ENCODE measurements at places on chromosomes 6 and 20.

DNA sequence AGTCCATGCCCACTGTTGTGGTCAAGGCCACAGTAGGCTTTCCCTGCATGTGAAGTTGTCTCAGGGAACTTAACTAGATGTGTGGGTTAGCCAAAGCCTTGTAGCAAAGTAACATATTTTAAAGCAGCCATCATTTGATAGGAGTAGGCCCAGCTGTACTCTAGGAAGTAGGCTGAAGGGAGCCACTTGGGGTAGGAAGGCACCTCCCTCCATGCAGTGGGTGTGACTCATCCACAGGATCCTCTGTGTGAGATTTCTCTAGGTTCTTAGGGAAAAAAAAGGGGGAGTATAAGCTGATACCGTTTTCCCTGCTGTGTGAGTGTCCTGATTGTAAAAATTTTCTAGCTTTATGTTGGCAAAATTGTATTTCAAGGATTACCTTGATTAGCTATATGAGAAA, 44.7 kb downstream of the VAPB start:
- peak; percentile 77 for DNase-seq

DNA sequence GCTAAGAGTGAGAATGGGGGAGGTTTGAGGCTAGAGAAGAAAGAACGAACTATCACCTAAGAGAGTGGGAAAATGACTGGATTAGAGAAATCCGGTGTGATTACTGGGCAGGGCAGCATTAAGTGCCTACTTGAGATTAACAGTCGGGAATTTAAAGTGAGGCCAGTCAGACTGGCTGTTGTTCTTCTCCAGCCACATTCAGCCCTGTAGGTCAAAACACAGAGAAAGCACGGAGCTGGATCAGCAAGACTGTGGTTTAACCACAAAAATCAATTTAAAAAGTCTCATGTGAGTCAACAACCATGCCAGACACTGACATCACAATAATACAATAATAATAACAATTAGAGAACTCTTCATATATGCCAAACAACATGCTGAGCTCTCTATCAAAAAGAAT, 301.9 kb upstream of the SGK1 start:
- DNase-seq = peak; percentile 86

GRCh38 chr6:133551436-133551835, 310.3 kb downstream of the EYA4 start:
- DNase-seq = no peak

GRCh38 chr6:128509709-128510108, 10.7 kb downstream of the PTPRK start:
- DNase-seq = no peak

- DNase-seq = peak; percentile 76
Measured at GRCh38 chr6:158654960-158655489, 5.2 kb downstream of the SYTL3 start.

GRCh38 chr20:59352990-59353389, 52.6 kb downstream of the EDN3 start:
- DNase-seq = no peak

Measured in astrocyte (in vitro differentiated cells and primary cell).